ENCODE measurements at places on chromosomes 16 and 17.

DNA sequence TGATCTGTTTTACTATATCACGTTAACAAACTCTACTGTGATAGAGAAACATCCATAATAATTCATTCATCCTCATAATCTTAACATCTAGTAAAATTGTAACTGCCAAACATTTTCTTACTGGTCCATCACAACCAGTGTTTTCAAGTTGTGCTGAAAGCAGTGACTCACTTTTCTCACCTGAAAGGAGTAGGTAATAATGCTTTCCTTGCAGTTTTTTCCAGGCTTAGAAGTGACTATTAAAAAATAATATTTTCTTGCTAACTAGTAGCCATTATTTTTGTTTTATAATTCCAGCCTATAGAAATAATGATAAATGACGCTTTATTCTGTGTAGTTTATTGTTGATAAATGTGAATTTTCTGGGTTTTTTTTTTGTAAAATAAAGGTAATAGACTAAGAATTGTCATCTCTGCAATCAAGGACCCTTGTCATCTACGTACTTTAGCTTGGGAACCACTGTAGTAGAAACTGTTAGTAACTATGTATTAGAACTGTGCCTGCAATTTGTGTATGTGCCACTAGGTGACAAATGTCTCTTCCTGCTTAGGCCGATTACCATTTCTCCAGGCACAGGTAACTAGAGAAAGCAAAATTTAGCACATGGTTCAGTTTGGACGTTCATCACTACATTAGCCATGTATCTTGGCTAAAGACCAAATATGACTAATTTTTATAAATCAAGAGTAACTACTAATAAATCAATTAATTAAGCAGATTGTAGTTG is 409.4 kb upstream of the ERCC4 start:
- DNase-seq: no peak

- no peak for DNase-seq
Measured at GRCh38 chr17:53749178-53749577, 73.5 kb upstream of the KIF2B start.

- DNase-seq: no peak
Measured at GRCh38 chr16:66920299-66920590, 1.6 kb upstream of the CDH16 start.

- DNase-seq: no peak
Measured at GRCh38 chr17:19000531-19001325, 3.8 kb downstream of the FAM83G start.

- no peak for DNase-seq
Measured at GRCh38 chr17:42212382-42212781, 18.1 kb upstream of the GHDC start.

GRCh38 chr17:73914536-73915274 is 270.5 kb upstream of the SDK2 start:
- no peak for DNase-seq

- DNase-seq: no peak
Measured at GRCh38 chr16:74297145-74297665, 591 bp downstream of the PSMD7 start.

GRCh38 chr16:64489449-64489848 is 632.4 kb downstream of the CDH11 start:
- no peak for DNase-seq

DNA sequence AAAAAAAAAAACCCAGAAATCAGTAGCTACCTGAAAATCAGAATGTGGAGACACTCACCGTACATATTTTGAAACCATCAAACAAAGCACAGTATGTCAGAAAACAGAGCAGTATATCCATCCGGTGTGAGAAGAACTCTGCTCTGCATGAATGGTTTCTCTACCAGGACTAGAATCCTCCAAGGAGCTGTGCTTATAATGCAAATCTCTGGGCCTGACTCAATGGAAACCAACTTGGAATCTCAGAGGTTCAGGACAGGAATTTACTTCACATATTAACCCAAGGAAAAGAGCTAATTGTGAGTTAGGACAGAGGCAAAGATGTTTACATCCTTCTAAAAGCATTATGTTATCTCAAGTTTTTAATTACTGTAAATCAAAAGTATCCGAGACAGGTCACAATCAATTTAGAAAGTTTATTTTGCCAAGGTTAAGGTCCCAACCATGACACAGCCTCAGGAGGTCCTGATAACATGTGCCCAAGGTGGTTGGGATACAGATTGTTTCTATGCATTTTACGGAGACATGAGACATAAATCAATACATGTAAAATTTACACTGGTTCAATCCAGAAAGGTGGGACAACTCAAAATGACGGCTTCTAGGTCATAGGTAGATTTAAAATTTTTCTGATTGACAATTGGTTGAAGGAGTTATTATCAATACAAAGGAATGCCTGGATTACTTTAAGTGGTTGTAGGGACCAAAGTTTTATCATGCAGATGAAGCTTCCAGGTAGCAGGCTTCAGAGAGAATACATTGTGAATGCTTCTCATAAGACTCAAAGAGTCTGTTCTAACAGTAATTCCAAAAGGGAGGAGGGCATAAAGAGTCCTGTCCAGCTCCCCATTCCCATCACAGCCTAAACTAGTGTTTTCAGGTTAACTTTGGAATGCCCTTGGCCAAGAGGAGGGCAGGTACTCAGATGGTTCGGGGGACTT is 164.1 kb downstream of the CDH8 start:
- DNase-seq: no peak

- no peak for DNase-seq
Measured at GRCh38 chr17:12046786-12047185, 26.1 kb downstream of the MAP2K4 start.

- no peak for DNase-seq
Measured at GRCh38 chr16:13307851-13308250, 406.5 kb downstream of the SHISA9 start.

DNA sequence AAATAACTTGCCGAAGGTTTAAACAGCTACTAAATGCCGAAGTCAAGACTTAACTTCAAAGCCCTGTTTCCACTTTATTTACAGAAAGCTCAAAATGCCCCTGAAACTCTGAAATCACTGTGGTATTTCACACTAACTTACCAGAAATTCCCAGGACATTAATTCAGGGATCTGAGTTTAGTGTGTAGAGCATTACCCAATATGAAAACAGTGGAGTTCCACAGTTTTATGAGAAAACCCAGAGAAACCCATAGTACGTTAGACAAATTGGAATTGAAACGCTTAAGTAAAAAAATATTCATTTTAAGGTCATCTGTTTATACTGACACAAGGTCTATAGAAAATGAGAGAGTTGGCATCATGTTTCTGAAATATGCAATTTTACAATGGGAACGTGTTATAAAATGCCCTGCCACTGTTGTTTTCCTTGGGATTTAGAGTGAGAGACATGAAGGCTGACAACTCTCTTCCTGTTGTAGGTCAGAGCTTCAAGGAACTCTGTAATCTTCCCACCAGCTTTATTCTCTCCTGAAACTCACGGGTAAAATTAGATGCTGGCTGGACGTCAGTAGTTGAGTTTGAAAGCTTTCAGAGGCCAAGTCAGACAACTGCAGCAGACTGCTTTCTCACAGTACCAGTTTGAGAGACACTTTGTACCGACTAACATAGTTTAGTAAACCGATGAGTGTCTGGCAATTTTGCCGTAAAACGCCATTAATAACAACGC is 139.4 kb upstream of the TBX2 start:
- no peak for DNase-seq

DNA sequence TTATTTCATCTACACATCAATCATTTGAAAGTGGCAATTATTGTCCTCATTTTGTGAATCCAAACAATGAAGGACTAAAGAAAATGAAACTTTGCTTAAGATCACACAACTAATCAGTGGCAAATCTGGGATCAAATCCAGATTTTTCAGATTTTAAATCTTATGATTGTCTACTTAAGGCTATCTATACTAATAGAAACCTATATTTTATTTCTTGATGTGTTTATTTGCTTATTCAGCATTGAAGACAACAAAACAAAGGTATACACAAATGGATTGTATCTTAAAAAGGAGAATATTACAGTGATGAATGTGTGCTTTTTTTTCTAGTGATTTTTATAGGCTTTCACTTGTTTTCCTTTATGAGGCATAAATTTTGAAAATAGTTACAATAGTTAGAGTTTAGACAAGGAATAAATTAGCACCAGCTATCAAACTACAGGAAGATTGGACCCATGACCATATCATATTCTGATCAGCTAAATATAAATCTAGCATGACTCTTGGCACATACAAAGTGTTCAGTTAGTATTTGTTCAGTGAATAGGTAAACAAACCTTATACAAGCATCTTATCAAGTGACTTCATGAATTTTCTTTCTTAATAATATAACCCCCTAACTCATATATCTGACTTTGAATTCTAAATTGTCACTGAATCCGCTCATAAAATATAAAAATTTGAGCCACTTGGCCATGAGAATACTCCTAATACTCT is 20.5 kb downstream of the VMP1 start:
- no peak for DNase-seq

DNA sequence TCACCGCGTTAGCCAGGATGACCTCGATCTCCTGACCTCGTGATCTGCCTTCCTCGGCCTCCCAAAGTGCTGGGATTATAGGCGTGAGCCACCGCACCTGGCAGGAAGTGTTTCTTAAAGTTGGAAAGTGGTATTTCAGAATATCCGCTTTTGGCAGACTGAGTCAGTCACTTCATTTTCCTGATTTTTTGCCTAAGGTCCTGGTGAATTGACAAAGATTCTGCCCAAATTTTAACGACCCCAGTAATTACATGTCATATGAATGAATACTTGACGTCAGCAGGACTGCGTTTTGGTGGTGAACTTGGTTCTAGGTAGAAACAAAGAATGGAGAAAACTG is 4.5 kb upstream of the BRCA1 start:
- DNase-seq: no peak

GRCh38 chr17:28196636-28197035 is 122.4 kb upstream of the TMEM97 start:
- no peak for DNase-seq

GRCh38 chr17:63634816-63635215 is 12.6 kb downstream of the MAP3K3 start:
- no peak for DNase-seq

- no peak for DNase-seq
Measured at GRCh38 chr17:78885956-78886355, 17.0 kb downstream of the CEP295NL start.

DNA sequence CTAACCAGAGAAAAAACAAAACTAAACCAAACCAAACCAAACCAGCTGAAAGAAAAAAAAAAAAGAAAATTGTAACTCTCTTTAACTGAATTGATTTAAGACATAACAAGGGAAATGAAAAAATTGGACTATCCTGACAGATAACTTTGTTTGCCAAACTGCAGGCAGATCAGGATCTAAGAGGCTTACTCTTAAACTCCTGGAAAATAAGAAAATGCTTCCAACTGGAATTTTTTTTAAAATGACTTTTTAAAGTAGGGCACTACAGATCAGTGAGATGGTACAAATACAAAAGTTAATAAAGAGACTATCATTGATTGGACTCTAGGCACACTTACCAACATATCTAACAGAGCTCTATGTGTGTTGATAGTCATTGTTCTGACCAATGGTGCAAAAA is 125.5 kb upstream of the KCNJ16 start:
- no peak for DNase-seq

GRCh38 chr16:79965718-79966117 is 365.2 kb upstream of the MAF start:
- DNase-seq: no peak

DNA sequence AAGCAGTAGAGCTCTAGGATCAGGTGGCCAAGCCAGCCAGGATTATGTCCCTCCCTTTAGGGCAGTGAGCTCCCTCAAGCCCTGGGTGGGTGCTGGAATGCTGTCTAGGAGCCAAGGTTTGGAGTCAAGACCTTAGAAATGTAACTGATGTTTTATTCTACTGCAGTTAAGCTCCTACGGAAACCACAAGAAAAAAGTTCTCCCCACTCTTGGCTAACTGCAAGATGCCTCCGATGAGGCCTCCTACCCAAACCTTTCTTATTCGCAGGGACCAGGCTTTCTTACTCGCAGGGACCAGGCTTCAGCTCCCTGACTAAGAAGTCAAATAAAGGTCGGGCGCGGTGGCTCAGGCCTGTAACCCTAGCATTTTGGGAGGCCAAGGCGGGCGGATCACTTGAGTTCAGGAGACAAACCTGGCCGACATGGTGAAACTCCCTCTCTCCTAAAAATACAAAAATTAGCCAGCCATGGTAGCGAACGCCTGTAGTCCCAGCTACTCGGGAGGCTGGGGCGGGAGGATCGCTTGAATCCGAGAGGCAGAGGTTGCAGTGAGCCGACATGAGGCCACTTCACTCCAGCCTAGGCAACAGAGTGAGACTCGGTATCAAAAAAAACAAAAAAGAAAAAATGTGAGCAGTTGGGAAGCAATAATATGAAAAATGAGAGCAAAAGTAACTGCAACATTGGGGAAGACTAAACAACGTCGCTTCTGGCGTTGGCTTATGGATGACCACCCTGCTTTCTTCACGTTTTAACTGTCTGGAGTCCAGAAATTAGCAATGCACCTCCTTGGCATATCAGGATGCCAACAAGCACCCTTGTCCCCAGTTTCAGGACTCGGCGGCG is 31.7 kb upstream of the ARL4D start:
- DNase-seq: no peak

- no peak for DNase-seq
Measured at GRCh38 chr17:67035131-67036083, 8.9 kb upstream of the CACNG1 start.

GRCh38 chr16:31502981-31503380 is 5.2 kb downstream of the RUSF1 start:
- DNase-seq: no peak

DNA sequence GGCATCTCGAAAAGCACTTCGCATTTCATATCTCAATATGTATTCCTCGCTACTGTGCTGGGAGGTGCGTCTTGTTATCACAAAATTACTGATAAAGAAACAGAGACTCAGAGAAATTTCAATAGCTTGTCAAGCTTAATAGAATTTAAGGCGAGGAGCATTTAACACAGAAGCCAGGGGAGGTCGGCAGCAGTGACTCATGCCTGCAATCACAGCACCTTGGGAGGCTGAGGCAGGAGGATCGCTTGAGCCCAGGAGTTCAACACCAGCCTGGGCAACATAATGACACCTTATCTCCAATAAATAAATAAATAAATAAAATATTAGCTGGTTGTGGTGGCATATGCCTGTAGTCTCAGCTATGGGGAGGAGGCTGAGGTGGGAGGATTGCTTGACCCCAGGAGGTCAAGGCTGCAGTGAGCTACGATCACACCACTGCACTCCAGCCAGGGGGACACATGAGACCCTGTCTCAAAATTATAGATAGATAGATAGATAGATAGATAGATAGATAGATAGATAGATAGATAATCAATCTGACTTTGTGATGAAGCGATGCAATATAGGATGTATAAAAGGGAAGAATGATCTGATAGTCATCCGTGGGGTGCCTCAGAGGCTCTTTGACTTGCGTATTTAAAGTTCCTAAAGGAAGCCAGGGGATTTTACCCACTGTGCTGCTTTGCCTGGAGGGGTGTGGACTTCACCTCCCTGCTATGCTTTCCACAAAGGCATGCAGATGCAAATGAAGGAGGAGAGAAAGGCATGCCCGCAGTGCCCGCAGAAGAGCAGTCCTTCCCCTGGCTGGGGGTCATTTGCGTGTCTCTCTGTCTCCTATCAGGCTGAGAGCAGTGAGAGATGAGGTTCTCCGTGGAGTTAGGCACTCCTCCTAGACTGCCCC is 15.9 kb upstream of the USP10 start:
- DNase-seq: no peak

- DNase-seq: no peak
Measured at GRCh38 chr16:27665881-27666280, 115.9 kb downstream of the KATNIP start.

- no peak for DNase-seq
Measured at GRCh38 chr17:27959382-27959709, 66.2 kb upstream of the LYRM9 start.
